ENCODE measurements at places on chromosomes 1 and 21. TPM values are rescaled to one million over a fixed set of nuclear protein-coding genes. Genes with fewer than 3 reads are reported as not detected.

DNA sequence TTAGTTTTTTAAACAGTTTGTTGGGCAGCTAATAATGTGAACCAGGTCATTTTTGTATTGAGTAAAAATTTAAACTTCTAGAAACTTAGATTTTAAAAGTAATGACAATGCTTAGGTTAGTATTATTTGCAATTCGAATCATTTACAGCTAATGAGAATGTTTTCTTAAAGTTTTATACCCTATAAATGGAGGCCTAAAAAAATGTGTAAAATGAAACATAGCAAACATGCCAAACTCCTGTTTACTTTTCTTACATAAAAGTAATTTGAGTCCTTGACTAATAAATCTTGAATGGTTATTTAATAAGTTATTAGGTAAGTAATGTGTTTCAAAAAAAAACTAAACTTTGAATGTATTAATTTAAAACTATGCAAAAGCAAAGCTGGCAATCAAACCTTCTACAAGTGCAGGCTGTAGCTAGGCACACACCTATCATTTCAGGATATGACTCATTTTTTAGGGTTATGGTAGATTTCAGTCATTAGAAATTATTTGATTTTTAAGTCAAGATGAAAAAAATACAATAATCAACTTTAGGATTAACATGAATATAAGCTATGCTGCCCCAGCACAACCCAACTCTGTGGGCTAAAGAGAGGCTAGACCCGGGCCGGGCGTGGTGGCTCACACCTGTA is 41.5 kb downstream of the CLSTN1 start:
- H3K4me3 ChIP-seq = no peak overlapping the region
- H3K27ac ChIP-seq = no peak overlapping the region
- no peaks in the 10 kb centered on the region for H3K36me3 ChIP-seq
- no peak for DNase-seq
- H3K4me1 ChIP-seq = peaks cover 6% of the 10 kb centered on the region

C1orf53 gene
- 20.4 TPM for total RNA-seq

- no peaks in the 10 kb centered on the region for H3K36me3 ChIP-seq
- H3K27ac ChIP-seq = peak overlapping the region; percentile 50
- peaks cover 57% of the 10 kb centered on the region for H3K4me1 ChIP-seq
- no peak overlapping the region for H3K4me3 ChIP-seq
Measured at GRCh38 chr1:68331117-68331865, 99.0 kb upstream of the WLS start.

CD1E gene
- not detected for total RNA-seq

GRCh38 chr1:166691476-166691875 is 147.8 kb upstream of the POGK start:
- H3K27ac ChIP-seq = no peak overlapping the region
- H3K4me3 ChIP-seq = no peak overlapping the region
- no peaks in the 10 kb centered on the region for H3K4me1 ChIP-seq
- no peaks in the 10 kb centered on the region for H3K27me3 ChIP-seq
- DNase-seq = no peak

DNA sequence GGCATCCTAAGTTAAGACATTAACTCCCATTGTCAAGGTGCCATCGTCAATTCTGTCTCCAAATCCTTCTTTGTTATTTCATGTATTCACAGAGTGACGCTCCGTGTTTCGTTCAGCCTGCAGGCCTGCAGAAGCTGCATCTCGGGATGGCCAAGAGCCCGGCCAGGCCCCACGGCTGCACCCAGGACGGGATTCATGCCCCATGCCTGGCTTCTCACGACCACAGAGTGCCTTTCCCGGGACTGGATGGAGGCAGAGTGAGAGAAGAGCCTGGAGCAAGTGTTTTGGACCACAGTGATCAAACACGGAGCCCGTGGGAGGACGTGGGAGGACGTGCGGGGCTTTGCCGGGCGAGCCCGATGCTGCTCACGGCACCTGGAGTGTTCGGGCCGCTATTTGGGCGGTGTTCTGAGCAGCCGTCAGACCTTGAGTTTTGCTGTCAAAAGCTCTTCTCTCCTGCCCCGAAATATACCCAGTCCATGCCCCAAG is 56.8 kb downstream of the COL6A1 start:
- H3K27me3 ChIP-seq = peaks cover 4% of the 10 kb centered on the region
- peaks cover 14% of the 10 kb centered on the region for H3K4me1 ChIP-seq
- H3K4me3 ChIP-seq = no peak overlapping the region

GJB5 gene
- not detected for total RNA-seq

FLVCR1 gene
- total RNA-seq = 4.0 TPM

GRCh38 chr1:245688536-245689453 is 534.0 kb downstream of the KIF26B start:
- no peak overlapping the region for H3K4me3 ChIP-seq
- no peak overlapping the region for H3K27ac ChIP-seq
- DNase-seq = no peak
- H3K4me1 ChIP-seq = no peaks in the 10 kb centered on the region

All from HFFc6 (cell line).